ENCODE measurements at places on chromosomes 1 and 21.

DNA sequence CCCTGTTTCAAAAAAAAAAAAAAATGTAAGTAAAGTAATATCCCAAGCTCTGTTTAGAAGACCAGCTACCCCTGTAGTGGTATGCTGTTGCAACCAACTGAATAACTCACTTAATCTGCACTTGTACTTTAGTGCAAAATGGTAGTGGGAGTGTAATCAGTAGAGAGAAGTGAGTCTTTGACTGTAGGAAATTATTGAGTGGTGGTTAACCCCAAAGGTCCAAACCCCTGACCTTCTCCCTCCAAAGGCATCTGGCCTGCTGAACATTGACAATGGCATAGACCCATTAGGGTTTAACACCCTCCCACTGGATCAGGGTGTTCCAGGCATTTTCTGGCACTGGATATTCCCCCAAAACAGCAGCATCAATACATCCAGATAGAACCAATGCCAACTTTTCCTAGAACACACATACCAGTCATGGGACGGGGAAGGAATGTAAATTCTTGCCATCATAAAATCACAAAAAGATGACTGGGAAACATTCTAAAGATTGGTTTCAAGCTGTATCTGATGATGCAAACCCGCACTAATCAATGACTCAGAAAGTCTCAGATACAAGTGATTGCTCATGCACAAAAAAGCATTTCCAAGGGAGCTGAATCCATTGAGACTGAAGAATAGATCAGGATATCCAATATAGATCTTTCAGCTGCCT, 110.3 kb downstream of the MRPL39 start:
- peak; percentile 89 for DNase-seq

DNA sequence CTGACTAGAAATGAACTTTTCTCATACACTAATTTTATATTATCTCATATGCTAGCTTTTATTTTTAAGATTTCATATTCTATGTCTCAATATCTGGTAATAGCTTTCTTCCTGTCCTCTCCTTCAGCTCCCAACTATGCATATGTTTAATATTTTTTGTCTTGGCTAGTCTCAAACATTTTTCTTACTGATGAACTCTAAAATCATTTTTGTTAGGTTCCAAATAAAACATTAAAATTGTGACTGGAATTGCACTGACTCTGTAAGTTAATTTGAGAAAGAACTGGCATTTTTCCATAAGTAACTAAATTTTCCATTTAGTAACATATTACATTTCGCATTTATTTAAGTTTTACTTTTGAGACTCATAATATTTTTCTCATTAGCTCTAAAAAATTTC, 368.5 kb upstream of the DPYD start:
- DNase-seq = no peak

DNA sequence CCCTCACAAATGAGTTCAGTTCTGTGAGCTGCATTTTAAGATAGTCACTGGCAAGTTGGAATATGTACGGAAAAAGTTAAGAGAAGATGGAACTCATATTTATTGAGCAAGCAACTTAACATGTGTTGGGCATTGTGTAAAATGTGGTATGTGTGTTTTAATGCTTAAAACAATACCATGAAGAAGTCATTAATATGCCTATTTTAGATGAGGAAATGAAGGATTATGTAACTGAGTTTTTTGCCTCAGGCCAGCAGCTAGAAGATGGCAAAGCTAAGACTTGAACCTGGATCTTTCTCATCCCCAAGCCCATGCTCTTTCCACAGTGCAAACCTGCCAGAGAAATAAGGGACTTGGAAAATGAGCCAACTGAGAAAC, 48.9 kb downstream of the SPATA46 start:
- DNase-seq = no peak

GRCh38 chr1:172917972-172918371, 132.8 kb downstream of the TNFSF18 start:
- peak; percentile 96 for DNase-seq

GRCh38 chr21:32102426-32102825, 176.4 kb downstream of the MIS18A start:
- DNase-seq = peak; percentile 69

DNA sequence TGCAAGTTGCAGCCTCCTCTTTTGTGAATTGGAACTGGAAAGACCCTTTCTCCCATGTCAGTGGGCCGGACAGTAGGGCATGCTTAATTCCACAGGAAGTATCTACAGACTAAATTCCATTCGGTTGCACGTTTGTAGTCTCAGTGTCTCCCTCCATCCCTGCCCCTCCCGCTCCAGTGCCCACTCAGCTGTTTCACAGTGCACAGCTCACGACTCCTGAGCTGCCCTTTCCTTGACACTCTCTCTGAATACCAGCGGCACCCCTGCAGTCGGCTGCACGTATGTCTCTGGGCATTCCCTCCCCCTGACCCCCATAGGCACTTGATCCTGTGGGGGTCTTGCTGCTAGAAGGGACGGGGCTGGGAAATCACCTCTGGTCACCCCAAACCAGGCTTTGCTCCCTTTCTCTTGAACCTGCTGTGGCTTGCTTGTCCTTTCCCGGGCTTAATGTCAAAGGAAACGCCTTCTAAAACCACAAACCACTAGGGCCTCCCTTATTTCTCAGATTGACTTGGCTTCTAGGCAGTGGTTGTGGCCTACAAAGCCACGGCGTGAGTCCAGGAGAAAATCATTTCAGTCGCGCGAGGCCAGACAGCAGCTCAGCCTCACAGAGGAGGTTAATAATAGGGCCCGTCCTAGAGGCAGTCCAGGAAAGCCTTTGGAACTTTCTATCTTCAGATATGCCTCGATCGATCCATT, 365.3 kb upstream of the PROX1 start:
- DNase-seq = no peak

GRCh38 chr1:48405400-48405799, 66.6 kb downstream of the SPATA6 start:
- DNase-seq = peak; percentile 30

GRCh38 chr1:76998582-76999223, 131.4 kb downstream of the ST6GALNAC5 start:
- peak; percentile 88 for DNase-seq

GRCh38 chr1:171256940-171257606, 8.8 kb downstream of the FMO1 start:
- DNase-seq = peak; percentile 88

DNA sequence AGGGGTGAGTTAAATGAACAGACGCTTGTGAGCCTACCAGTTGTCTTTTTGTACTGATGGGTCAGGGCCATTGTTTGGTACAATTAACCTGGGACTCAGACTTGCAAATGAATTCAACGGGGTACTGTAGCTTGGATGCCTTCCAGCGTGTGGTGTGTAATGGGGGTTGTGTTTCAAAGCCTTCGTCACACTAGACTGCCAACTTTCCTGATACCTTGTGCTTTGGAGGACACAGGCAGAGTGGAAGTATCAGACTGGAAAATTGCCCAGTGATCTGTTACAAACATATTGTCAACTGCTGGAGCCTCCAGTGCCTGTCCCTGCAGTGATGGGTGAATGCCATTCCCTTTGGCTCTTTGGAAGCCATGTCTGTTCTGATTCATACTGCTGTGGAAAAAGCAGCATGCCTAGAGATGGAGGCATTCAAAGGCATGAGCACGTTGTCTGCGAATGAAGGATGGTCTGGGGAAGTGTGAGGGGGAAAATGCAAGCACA, 384.5 kb downstream of the LMX1A start:
- DNase-seq = no peak

DNA sequence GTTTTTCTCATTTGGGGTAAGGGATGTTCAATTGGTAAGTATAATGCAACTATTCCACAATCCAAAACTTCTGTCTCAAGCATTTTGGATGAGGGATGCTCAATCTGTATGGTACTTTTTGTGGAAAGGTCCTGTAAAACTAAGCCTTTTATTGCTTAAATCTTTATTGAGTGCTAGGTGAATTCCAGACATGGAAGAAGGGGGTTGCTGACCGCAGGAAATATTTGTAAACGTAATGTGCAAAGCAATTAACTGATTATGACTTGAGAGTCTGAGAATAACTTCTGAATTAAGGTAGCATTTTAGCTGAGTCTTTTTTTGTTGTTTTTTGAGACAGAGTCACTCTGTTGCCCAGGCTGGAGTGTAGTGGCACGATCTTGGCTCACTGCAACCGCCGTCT, 3.1 kb downstream of the AKIRIN1 start:
- no peak for DNase-seq

- no peak for DNase-seq
Observed at GRCh38 chr21:40276001-40276400, 408.8 kb downstream of the PCP4 start.

GRCh38 chr21:29376556-29376955, 77.8 kb downstream of the BACH1 start:
- DNase-seq = peak; percentile 43

DNA sequence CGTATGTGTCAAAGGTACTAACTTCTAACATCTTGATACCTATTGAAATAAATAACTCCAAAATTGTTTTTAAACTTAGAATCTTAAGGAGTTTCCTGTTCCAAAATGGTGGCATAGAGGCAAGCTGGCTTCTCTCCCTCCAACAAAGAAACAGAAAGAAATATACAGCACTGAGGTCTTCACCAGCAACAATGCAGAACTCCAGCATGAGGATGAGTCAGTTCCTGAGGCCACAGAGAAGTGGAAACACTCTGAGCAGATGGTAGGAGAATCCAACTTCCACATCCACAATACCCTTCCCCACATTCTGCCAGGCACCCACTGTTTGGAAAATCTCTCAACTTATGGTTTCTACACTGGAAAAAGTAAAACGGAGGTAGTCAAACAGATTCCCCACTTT, 12.2 kb upstream of the PPIH start:
- no peak for DNase-seq

DNA sequence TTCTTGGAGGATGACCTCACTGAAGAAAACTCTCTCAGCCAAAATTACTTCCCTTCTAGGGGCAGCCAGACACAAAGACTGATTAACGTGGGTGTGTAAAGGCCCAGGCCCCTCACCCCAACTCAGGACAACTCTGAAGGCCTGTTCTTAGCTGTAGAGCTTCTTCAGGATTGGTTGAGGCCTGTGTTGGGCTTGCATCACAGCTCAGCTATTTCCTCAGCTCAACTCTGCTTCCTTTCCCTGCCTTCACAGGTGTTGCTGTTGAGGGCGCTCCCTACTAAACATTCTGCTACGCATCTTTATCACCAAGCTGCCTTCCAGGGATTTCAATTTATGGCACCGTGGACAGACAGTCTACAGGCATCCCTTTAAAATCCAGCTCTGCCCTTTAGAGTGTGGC, 36.8 kb downstream of the MAB21L3 start:
- no peak for DNase-seq

DNA sequence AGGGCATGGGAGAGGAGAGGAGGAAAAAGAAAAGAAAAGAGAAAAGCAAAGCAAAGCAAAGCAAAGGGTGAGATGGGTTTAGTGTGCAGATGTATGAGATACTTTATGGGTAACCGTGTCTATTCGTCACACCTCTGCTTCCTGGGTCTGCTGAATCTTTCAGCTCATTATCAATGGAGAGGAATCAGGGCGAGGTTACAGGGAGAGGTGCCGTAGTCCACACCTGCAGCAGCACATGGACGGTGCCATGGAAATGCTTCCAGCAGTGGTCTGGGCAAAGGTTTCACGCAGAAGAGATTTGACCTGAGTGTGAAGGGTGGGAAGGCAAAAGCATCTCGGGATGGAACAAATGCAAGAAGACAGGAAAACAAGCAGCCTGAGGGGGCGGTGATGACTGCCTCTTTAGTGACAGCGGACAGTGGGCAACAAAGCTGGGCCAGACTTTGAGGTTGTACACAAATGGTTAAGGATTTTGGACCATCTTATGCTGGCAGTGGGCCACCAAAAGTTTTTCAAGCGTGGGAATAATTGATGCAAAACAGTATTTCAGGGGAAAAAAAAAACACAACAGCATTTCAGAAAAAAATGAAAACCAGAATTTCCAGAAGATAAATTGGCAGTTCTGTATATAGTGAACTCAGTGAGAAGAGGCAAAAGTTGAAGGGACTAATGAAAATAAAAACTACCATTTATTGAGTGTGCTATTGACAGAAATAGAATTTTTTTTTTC, 19.5 kb upstream of the SRP9 start:
- DNase-seq = no peak

DNA sequence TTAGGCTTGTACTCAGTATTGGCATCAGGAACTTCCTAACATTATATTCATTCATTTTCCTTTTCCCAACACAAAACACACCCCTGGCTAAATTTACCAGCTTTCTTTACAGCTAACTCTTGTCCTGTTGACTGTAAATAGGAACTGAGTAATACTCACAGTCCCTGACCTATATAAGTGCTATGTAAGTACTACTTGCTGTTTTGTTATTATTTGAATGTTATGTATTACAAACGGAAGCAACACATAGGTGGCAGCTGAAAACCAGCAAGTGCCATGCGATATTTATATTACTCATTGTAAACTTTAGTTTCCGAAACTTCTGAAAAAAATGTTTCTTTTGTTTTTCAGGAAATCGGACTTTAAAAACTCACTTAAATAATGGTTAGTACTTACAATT, 21.5 kb downstream of the PTGER3 start:
- no peak for DNase-seq

DNA sequence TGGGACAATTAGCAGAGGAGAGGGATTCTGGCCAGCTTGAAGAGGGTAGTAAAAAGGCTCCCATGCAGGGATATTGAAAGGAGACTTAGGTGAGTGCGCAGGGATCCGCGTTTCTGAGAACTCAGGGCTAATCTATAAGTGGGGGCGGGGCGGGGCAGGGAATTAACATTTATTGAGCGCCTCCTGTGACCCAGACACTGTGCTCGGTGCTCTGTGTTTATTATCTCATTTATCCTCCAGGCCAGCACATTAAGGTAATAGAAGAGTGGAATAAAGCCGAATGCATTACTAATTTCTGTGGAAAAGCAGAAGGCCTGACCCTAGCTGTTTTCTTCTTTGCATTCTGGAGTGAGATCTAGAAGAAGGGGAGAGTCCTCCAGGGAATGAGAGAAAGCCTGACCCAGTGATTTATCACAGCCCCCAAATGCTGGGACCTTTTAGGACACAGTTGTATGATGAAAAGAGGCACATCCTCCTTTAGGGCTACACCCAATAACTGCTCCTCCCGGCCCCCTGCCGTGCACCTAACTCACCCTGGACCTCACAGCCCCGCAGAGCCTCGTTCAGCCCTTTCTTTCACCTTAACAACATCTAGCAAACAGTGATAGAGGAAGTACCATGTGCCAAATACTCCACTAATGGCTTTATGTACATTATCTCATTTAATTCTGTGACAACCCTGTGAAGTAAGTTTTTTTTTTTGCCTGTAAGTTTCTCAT, 317.6 kb downstream of the PBX1 start:
- no peak for DNase-seq

DNA sequence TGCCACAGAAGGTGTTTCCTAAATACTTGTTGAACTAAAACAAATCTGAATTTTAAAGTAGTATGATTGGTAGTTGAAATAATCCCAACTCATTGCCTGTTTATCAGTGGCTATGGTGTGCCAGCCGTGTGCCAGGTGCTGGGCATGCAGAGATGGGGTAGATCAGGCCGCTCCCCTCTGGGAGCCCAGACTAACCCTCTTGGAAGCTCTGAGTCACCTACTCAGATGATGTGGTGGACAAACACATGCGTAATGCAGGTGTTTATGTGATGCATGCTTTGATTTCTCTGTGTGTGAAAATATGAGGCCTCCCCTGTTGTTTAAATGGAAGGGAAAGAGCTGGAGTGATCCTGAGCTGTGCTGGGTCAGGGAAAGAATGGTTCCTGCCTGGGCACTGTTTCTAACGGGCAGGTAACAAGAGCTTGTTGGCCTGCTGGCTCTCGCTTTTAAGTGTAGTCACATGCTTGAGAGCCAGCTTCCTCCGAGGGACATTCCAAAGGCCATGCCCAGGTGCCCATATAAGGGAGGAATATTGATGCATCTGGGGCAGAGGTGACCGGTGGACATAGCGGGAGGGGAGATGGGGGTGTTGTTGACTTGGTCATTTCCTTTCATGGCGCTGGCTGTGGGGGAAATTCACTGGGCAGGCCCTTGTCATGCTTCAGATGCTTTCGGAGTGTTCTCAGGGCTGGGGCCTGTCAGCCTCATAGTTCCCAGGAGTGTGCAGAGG, 10.2 kb downstream of the MFN2 start:
- no peak for DNase-seq

Measured in fibroblast of mammary gland (primary cell).